ENCODE measurements at places on chromosomes 16 and 17.

DNA sequence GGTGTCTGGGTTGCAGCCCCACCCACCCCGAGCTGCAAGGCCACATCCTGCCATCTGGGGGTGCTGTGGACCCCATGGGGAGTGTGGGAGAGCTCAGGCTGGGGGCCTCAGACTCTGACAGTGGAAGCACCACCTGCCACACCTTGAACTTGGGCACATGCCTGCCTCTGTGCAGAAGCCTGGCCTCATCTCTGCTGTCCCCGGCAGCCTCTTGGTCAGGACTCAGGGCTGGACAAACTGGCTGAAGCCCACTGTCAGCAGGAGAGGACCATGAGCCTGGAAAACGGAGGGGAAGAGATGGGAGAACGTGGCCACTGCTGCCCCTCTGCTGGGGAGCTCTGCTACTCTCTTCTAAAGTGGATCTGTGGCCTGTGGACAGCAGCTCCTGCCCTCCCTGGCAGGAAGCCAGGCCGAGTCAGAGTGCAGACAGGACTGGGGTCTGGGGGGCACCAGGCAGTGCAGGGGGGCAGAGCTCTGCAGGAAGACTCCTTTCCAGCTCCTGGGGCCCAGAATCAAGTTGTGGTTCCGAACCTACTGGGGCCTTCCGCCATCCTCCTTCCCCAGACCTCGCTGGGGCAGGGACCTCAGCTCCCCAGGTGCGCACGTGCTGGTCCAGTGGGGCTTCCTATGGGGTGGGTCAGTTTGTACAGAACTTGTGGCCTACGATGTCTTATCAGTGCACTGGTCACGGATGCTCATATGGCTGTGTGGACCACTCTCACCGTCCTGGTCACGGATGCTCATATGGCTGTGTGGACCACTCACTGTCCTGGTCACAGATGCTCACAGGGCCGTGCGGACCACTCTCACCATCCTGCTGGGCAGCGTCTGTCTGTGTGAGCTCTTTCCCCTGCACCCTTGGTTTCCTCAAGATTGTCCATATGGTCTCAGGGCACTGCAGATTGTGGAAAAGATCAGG is 207.7 kb downstream of the LAT start:
- peak; percentile 48 for DNase-seq

- no peak for DNase-seq
Measured at GRCh38 chr17:70288540-70289290, 119.4 kb downstream of the KCNJ2 start.

- DNase-seq: no peak
Measured at GRCh38 chr16:766008-766819, 5.7 kb downstream of the MSLN start.

DNA sequence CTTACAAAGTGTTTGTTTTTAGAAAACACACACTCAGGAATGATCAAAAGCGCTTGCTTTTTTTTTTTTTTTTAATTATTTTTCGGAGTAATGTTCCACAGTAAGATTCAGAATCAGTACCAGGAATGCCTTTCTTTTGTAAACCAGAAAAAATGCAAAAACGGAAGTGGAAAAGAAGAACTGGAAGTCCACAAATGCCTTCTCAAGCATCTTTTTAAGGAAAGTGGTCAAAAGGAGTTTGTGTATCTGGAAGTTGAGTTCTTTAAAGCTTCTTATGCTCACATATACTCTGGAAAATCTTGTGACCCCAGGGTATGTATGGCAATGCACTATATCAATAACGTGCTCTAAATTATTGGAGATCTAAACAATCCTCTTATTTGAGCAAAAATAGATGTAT is 126.0 kb downstream of the ABCA8 start:
- no peak for DNase-seq

- no peak for DNase-seq
Measured at GRCh38 chr16:967546-968295, 3.1 kb downstream of the LMF1 start.

DNA sequence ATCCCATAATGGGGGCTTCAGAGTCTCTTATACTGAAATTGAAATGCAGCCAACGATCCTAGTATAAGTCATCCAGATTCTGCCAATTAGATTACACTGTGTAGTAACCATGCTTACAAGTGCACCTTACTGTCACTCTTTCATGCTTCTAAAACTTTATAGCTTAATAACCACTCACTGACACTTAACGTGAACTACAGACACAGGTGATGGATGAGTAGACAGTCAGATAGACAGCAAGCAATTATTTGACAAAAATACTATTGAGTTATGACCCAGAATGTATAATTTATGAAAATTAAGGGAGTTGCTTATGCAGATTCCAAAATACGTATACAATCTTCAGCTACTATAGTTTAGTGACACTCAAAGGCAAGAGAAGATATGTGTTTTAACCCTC is 6.3 kb downstream of the CDH8 start:
- no peak for DNase-seq

GRCh38 chr16:84138824-84139627 is 6.0 kb downstream of the HSDL1 start:
- no peak for DNase-seq

DNA sequence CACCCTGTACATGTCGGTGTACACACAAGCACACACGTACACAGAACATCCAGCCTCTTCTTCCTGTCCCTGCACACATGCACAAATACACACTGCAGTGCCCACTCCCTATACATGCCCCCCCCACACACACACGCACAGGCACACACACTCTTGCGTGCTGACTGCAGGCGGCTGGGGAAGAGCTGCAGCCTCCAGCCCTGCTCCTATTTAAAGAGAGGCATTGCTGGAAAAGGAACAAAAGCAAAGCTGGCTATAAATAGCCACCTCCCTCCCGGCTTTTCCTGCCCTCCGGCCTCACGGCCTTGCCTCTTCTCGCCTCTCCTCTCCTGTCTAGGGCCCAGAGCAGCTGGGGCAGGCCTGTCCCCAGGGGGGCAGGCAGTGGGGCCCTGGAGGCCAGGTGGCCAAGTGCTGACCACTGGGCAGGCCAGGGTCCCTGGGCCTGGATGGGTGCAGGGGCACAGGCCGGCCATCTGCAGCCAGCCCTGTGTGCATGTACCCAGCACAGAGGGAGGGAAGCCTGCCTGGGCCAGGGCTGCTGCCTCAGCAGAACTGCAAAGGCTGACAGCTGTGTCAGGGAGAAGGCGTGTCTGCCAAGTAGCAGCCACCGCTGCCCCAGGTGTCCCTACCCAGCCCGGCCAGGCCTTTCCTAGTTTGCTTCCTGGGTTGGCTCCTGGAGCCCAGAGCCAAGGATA is 25.4 kb downstream of the RTN4RL1 start:
- DNase-seq: no peak

- DNase-seq: no peak
Measured at GRCh38 chr16:30354423-30355143, 525 bp downstream of the CD2BP2 start.

DNA sequence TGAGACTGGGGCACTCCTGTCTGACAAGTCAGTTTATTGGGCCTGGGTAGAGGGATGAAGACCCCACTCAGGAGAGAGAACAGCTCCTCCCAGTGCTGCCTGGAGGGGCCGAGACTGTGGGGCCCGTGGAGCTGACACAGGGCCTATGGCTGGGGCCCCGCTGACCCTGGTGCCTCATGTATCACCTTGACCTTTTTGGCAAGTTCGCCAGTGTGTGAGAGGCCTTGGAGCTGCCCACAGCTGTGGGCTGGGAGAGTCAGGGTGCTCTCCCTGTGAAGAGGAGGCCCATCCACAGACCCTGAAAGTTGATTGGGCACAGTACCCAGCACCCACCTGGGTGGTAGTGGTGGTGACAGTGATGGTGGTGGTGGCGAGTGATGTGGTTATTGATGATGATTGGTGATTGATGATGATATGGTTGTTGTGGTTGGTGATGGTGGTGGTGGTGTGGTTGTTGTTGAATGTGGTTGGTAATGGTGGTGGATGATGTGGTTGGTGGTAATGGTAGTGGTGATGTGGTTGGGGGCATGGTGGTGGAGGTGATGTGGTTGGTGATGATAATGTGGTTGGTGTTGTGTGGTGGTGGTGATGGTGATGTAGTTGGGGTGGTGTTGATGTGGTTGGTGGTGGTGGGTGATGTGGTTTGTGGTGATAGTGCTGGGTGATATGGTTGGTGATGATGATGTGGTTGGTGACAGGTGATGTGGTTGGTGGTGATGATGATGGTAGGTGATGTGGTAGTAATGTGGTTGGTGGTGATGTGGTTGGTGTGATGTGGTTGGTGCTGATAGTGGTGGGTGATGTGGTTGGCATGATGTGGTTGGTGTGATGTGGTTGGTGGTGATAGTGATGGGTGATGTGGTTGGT is 29.1 kb downstream of the BAHCC1 start:
- DNase-seq: no peak

DNA sequence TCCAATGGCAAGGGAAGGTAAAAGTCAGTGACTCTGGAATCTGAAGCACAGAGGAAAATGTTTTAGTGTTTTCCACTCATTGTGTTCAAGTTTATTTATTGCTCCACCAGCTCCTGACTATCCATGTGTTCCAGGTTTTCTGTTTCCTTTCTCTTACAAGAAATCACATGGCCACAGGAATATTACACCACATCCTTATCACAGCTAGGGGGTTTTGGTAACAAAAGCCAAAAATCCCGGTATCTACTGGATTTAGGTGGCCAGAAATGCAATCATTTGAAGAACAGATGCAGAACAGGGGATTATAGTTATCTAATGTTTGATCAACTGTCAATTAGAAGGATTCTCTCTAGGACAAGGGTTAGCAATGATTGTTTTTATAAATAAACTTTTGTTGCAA is 47.9 kb downstream of the STH start:
- DNase-seq: no peak

GRCh38 chr16:13231365-13231764 is 330.0 kb downstream of the SHISA9 start:
- peak; percentile 33 for DNase-seq

DNA sequence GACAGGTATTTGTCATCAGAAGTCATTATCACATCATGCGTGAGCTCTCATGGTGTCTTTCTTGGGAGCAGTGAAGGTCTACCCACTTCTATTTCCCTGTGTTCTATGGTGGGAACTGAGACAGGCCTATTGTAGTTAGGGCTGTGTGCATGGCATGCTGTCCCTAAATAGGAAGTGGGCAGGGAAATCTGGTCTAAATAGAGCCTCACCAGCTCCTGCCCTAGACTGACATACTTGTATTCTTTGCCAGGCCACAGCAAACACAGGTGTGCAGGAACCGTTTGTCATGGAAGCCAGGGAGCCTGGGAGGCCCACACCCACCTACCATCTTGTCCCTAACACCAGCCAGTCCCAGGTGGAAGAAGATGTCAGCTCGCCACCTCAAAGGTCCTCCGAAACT is 10.1 kb downstream of the SLC7A6 start:
- no peak for DNase-seq
